Colonic mucosa (tissue), 4 donors: ENCODE measurements at places on chromosomes 3 and 15. TPM values are rescaled to one million over a fixed set of nuclear protein-coding genes. Genes with fewer than 3 reads are reported as not detected.

DNA sequence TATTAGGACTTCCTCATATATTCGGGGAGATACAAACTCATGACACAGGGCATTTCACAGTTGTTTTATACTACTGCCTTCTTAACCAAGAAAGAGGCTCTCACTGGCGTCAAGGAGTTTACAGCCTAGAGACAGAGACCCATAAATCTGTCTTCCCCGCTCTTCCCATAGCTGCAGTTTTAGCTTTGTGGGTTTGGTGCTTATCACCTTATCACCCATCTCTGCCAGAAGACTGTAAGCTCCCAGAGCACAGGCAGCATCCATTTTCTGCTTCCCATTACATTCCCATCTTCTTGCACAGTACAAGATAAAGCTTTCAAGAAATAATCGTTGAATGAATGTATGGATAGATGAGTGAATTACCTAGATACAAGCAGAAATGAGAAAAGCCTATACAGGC, 144.3 kb downstream of the TNIK start:
- no peak for DNase-seq

DNA sequence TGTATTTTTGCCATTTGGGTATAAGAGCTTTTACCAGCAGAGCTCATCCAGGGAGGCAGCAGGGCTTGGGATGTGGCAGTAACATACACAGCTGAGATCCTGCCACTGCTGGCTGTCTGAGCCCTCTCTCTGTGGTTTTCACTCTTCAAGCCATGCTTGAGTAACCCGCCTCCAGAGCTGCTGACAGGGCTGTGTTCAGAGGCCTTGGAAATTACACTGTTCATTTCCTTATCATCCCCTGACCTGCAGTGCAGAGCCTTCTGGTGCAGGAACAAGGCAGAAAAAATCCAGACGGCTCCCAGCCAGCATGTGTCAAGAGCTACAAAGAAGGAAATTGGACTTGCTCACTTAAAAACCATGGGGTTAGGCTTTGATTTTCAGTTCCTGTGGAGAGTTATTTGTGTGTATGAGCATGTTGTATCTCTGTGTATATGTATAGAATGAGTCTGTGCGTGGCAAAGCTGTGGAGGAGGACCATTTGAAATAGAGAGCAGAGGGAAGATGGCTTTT, 47.0 kb downstream of the ZNF609 start:
- peak; percentile 80 for DNase-seq

GRCh38 chr15:71391421-71392088, 276.3 kb downstream of the THSD4 start:
- DNase-seq = no peak

GOLGA8Q gene
- not detected for total RNA-seq

DNA sequence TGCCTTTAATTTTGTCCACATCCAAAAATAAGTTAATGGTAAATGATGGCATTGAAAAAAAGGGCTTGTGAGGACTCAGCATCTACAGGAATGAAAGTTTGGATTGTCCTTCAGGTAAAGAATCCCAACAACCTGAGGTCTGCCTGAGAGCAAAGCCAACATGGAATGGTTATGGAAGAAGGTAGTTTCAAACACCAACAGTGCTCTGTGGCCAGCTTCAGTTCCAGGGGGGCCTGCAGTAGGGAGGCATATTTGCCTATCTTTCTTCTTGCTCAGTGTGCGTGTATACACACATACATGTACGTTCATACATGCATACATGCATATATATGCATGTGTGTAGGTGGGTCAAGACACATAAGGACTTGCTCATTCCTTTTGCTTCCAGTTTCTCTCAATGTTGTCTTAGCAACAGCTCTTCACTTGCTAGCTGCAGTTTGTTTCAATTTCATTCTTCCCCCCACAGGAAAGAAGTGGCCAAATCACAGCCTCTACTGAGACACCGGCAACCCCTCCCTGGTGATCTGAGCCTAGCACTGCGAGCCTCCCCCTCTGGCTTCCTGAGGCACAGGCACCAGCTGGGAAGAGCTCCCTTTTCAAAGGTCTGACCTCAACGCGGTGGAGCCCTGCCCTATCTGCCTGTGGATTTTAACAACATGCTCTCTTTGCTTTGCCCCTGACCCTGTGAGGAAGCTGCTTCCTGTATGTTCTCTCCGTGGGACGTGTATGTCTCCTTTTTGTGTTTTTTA, 146.2 kb downstream of the KLF13 start:
- DNase-seq = no peak

DNA sequence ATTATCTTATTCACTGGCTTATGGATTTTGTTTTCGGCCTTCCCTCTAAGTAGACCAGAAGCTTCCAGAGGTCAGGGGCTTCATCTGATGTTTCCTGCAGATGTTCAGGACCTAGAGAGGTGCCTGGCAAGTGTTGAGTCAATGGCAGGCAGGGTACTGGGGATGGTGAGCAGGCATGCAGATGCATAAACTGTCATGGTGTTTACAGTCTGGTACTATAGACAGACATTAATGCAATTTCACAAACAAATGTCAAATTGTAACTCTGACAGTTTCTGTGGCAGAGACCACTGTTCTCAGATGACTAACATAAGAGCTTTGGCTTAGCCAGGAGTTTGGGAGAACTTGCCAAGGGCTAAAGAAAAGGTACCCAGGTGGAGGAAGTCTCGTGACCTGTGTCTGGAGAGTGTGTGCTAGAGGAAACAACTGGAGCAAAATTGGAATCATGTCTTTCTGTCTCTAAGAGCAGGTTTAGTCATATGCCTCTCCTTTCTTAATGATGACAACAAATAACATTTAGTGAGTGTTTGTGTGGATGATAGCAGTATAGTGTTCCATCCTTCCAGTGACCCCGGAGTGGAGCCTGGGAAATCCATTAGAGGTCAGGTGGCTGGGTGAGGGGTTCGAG, 53.7 kb upstream of the TRAK1 start:
- DNase-seq = peak; percentile 14

KIF7 gene
- 1.1 TPM for total RNA-seq

GRCh38 chr3:111610189-111610588, 15.0 kb upstream of the ZBED2 start:
- no peak for DNase-seq

IGSF11 gene
- total RNA-seq = 0.50 TPM

DNA sequence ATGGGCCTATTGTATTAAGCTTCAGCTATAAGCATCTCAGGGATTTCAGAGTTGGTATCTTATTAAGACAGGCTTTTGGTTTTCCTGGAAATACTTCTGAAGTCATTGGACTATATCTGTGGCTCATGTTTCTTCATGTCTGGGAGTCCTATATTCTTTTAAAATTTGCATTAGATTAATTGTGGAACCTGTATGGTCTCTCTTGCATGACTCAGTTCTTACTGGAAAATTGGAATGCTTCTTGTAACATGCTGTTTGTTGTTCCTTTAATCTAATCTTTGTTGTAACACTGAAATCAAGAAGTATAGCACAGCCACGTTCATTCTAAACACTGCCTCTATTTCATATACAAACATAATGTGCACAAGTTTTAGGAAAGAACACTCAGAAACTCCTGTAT, 208.1 kb downstream of the RBMS3 start:
- DNase-seq = no peak
